ENCODE measurements at places on chromosomes 7 and 10.

GRCh38 chr7:143514995-143515735, 37.5 kb downstream of the TAS2R41 start:
- DNase-seq = no peak

DNA sequence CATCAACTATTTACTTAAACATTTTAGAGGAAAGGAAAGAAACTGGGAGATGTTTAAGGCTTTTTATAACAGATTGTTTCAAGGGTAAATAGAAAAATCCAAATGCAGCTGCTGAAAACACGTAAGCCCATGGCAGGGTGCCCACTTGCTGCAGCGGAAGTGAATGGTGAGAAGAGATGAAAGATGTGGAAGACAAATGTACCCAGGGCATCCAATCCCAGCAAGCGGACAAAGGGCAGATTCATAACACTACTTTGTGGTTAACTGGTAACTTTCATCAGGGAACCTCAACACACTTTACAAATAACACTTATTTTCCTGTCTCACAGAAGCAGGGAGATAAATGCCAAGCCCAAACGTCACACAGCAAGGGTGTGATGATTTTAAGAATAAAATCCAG, 358.4 kb downstream of the KCNMA1 start:
- DNase-seq = no peak

GRCh38 chr7:52659178-52659577, 376.3 kb upstream of the POM121L12 start:
- no peak for DNase-seq

GRCh38 chr10:110641256-110641655, 2.9 kb upstream of the RBM20 start:
- no peak for DNase-seq

- no peak for DNase-seq
Observed at GRCh38 chr10:125556882-125557281, 126.1 kb downstream of the TEX36 start.

- no peak for DNase-seq
Observed at GRCh38 chr7:54559401-54559800, 17.2 kb downstream of the VSTM2A start.

DNA sequence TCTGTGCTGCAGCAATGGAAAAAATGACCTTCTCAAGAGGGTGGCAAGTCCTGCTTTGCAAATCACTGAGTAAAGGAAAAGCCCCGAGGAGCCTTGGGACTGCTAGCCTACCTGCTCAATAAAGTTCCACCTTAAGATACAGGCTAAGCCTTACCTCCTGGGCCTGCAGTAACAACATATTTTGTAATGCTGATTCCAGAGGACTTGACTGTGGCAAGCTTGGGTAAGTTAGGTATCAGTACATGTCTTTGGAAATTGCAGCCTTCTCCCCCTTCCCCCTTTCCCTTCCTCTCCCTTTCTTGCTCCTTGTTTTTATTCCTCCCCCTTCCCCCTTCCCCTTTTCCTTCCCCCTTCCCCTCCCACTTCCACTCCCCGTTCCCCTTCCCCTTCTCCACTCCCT, 126.2 kb downstream of the SORCS3 start:
- DNase-seq = no peak

- DNase-seq = no peak
Observed at GRCh38 chr10:33291053-33291592, 43.3 kb downstream of the NRP1 start.

DNA sequence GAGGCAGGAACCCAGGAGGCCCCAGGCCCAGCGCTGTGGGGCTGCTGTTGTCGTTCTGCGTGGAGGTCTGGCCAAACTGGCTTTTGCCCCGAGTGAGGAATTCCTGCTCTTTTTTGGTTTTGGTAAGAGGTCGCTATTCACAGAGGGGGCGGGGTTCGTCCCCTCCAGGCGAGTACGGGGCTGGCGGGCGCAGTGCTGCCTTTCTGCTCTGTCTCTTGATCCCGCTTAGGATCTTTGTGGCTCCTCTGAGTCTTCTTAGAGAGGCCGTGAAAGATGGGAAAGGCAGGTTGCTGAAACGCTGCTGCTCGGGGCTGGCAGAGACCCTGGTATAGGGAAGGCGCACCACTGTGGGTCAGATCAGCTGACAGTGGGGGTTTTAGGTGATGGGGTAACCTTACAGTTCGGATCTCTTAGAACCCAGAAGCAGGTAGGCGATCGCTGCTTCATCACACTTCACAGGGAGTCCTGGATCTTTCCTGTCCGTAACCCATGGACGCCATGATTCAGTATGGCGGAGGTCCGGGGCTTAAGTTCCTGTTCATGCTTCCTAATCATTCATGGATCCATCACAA, 136.7 kb downstream of the KIF20B start:
- no peak for DNase-seq

- DNase-seq = no peak
Observed at GRCh38 chr10:1294748-1295147, 238.6 kb downstream of the WDR37 start.

GRCh38 chr10:21285207-21285606, 240.3 kb downstream of the SKIDA1 start:
- no peak for DNase-seq

- no peak for DNase-seq
Observed at GRCh38 chr7:113015034-113015645, 71.5 kb downstream of the GPR85 start.

- DNase-seq = no peak
Observed at GRCh38 chr10:110533149-110533548, 34.3 kb upstream of the SMC3 start.

DNA sequence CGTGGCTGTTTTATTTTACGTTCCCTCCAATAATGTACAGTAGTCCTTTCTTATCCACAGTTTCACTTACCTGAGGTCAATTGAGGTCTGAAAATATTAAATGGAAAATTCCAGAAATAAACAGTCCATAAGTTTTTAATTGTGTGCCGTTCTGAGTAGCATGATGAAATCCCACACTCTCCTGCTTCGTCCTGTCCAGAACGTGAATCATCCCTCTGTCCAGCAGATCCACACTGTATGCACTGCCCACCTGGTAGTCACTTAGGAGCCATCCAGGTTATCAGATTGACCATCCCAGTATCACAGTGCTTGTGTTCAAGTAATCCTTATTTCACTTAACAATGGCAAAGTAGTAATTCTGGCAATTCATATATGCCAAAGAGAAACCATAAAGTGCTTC, 46.3 kb downstream of the STARD3NL start:
- DNase-seq = no peak

- DNase-seq = no peak
Observed at GRCh38 chr7:18455606-18456005, 39.9 kb upstream of the HDAC9 start.

- DNase-seq = no peak
Observed at GRCh38 chr10:31700181-31700611, 228.4 kb downstream of the ARHGAP12 start.

- DNase-seq = no peak
Observed at GRCh38 chr7:138816650-138817049, 18.7 kb upstream of the ATP6V0A4 start.

- DNase-seq = no peak
Observed at GRCh38 chr7:93392984-93393383, 160.8 kb downstream of the VPS50 start.

- DNase-seq = no peak
Observed at GRCh38 chr7:113285411-113285810, 167.1 kb upstream of the SMIM30 start.

DNA sequence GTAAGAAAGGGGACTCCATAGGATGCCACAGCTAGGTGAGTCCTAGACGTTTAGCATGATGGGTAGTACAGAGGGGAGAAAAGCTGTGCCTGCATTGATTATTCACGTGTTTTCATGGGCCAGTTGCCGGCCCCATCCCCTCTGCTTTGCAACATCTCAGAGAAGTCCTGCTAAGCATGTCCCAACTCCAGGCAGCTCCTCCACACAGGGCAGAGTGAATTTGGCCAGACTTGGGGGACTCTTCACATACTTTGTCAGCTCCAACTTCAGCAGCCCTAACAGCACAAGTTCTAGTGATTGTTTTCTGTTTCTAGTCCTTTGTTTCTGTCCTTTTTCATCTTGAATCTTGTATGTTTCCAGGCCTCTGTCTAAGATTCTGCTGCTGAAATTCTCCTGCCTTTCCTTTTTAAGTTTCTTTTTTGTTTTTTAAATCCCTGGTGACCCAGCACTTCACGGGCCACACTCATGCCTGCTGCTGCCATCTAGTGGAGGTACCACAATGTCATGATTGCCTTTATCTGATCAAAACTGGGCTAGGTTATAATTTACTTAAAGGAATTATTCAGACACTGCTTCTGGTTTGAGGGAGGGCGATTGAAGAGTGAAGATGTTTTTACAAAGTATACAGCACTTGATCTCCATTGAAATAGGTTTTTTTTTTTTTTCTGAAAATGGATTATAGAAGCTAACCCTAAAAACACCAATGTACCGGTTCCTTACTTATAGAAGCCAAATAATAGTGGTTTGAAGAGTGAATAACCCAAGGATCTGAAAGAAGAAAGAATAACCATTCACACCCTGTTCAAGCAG, 276.9 kb downstream of the CSTF2T start:
- DNase-seq = peak; percentile 52

- DNase-seq = no peak
Observed at GRCh38 chr10:113434950-113435349, 117.9 kb upstream of the HABP2 start.

GRCh38 chr10:69901022-69901421, 99.3 kb downstream of the COL13A1 start:
- DNase-seq = no peak

- DNase-seq = peak; percentile 19
Observed at GRCh38 chr10:77974396-77975074, 48.0 kb upstream of the DLG5 start.

GRCh38 chr10:65346466-65346865, 1579.4 kb upstream of the LRRTM3 start:
- peak; percentile 10 for DNase-seq

- no peak for DNase-seq
Observed at GRCh38 chr7:100432053-100432452, 2.4 kb downstream of the MEPCE start.

- no peak for DNase-seq
Observed at GRCh38 chr7:2967705-2968104, 76.0 kb downstream of the CARD11 start.

DNA sequence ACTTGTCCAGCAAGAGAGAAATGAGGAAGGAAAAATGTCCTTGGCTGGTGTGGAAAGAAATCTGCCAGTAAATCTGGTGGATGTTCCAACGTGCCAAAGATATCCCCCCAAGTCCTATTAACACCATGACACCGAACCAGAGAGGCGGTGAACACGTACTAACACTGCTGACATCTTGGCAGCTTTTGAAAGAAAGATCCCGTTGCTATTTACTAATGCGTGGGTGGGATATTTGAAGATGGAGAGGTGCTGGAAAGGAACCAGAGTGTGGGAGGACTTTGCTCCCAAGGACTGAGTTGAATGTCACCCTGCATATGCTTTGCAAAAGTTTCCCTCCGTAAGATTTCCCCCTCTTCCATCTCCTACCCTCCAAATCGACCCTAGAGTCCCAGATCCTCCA, 7.9 kb downstream of the CCDC3 start:
- DNase-seq = no peak

- no peak for DNase-seq
Observed at GRCh38 chr7:6093375-6093774, 62.2 kb downstream of the ANKRD61 start.

DNA sequence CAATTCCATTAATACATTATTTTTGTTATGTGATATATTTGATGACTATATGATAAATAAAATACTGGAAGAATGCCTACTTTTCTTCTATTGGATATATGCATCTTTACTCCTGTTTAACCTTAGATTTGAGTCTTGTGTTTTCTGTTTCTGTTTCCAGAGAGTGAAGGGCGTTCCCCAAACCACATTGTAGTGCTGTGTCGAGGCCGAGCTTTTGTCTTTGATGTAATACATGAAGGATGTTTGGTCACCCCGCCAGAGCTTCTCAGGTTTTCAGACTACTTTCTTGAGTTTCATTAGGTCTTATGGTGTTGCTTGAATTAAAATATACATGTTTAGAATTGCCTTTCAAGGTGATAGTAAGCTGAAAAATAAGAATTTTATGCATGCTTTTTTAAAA, 23.8 kb downstream of the CROT start:
- no peak for DNase-seq

DNA sequence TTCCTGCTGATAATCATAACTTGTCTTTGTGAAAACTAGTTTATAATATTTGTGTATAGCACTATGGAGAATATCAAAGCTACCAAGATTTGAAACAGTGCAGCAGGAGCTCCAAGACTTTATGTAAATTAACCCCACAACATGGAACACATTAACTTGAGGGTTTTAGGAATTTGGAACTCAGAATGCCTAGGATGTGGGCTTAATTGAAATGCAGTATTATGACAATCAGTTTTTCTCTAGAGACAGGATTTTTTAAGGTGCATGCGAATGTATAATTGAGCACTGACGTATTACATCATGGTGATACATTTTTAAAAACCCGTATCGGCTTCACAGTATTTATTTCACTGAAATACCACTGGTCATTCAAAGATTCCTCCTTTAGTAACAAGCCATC, 313.1 kb upstream of the DGKB start:
- DNase-seq = no peak

- no peak for DNase-seq
Observed at GRCh38 chr7:90262438-90262837, 17.5 kb downstream of the CFAP69 start.

GRCh38 chr7:28155964-28156363, 24.6 kb downstream of the JAZF1 start:
- no peak for DNase-seq

GRCh38 chr10:113297226-113297625, 255.6 kb upstream of the HABP2 start:
- no peak for DNase-seq

GRCh38 chr10:14879124-14879927, 660 bp downstream of the SUV39H2 start:
- no peak for DNase-seq

DNA sequence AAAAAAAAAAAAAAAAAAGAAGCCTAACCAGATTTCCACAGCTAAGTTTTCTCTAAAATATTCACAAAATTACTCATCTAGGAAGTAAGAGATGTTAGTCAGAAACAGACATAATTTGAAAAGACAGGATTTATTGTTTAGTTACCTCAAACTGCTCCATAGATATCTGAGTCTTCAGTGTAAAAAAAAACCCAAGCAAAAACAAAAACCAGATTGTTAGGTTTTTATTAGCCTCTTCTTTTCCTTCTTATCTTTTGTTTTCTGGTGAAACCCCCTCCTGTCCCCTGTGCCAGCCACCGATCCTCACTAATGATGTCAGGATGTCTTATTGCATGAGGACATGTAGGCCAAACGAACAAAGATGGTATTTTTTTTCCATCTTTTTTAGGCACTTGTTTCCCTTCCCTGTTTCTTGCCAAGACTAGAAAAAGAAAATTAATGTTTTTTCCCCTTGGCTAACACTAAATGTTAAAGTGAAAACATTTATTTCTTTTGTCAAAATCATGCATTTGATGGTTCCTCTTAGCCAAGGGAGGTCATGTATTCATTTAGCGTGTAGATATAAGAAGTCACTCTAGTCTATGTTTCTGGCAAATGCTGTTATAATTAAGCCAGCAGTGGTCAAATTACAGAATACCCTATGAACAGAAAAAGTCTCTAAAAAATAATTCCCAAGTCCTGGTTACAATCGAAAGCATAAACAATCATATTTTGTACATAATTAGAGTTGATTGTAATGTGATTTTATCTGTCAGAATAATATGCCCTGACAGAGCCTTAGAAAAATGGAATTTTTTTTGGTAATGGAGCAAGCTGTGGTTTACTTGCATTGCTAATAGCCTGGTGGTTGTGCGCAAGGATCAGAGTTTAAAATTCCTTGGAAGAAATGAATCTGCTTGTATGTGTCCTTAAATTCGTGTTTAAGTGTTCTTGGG, 702.4 kb upstream of the FZD8 start:
- DNase-seq = peak; percentile 43

- no peak for DNase-seq
Observed at GRCh38 chr10:82814635-82815034, 939.6 kb downstream of the NRG3 start.
